Activated CD8-positive, alpha-beta memory T cell treated with anti-CD3 and anti-CD28 coated beads, Interleukin-2, amount 50 U/mL, for 48 hours (primary cell): ENCODE measurements at places on chromosomes 5 and 9.

- peak; percentile 97 for DNase-seq
Measured at GRCh38 chr9:125261501-125262293, at the start of gene GAPVD1. TSS of gene GAPVD1 (plus strand) at chr9:125261826. CDS start at chr9:125298922, 37,096 bp downstream.

DNA sequence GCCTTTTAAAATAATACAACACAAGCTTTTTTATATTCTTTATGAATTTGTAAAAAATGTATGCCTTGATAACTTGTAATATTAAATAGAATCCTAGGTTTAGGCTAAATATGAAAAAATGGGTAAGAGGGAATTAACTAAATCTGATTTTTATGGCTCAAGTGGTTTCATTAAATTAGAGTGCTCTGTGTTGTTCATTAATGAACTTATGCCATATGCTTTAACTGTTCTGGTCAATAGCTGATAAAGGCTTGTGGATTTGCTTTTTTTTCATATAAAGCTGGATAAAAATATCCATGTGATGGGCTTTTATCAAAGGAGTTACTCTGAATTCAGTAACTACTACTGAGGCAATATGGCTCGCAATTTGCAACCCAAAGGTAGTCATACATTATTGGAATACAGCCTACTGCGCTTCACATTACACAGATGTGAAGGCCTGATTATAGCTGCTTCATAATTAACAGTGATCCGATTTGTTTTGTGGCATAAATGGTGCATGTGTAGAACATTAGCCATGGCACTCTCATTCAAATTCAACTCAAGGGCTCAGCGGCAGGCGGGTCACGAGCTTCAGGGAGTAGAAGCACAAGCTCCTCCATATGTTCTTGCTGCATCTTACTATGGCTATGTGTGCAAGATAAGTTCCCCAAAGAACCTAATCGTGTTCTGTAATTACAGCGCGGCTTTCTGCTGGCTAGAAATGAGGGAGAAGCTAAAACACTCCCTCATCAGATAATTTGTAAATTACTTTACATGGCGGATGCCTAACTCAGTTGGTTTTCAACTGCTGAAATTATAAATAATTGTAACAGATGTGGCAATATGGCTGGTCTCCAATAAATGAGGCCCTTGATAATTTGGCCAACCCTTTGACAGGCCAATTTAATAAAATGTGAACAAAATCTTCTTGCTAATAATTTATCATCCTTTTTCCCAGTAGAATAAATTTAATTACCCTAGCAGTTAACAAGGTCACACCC is 188.3 kb downstream of the CNTLN start:
- DNase-seq, result no peak

DNA sequence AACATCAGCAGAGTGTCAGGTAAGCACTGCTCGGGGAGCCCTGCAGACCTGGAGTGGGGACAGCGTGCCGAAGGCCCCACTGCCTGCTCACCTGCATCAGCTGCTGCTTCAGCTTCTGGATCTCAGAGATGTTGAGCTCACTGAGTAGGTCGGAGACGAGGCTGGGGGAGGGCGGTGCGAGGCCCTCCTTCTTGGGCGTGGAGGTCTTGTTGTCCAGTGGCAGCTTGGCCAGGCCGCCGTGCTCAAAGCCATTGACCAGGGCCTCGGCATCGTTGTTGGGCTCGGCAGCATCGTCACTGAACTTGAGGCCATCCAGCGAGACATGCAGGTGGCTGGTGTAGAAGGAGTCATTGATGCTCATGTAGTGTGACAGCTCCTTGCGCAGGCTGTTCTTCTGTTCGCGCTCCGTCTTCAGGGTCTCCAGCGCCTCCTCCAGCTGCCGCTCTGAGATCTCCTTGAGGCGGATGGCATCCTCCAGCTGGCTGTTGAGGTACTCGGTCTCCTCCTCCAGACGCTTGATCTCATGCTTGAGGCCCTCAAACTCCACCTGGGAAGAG is 44.3 kb downstream of the BICD2 start:
- no peak for DNase-seq

GRCh38 chr5:14216902-14217301 is 73.8 kb downstream of the TRIO start:
- no peak for DNase-seq

- DNase-seq, result no peak
Measured at GRCh38 chr5:135942202-135942771, 12.5 kb downstream of the LECT2 start.

DNA sequence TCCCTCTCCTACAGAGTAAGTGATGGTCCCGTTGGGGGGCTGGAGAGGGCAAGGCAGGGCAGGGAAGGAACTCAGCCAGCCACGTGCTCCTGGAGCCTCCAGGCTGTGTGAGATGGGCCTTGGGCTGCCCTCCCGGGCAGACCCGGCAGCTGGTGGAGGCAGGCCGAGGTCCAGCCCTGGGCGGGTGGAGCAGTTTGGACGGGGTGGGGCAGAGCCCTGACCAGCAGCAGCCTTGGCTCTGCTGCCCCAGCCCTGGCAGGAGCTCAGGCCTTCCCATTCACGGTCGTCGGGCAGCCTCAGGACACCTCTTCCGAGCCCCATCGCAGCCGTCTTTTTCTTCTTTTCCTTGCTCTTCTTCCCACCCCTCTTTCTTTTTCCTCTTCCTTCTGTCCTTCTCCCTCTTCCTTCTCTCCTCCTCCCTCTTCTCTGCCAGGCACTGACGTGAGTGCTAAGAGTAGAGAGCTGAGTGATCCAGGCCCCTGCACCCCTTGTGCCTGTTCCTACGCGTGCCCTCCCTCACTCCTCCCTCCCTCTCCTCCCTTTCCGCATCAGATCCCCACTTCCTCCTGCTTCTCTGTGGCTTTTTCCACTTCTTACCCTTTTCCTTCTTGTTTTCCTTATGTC is 42.8 kb downstream of the AMBP start:
- DNase-seq, result peak; percentile 32

GRCh38 chr5:73205305-73205704 is 32.3 kb downstream of the TMEM174 start:
- no peak for DNase-seq

DNA sequence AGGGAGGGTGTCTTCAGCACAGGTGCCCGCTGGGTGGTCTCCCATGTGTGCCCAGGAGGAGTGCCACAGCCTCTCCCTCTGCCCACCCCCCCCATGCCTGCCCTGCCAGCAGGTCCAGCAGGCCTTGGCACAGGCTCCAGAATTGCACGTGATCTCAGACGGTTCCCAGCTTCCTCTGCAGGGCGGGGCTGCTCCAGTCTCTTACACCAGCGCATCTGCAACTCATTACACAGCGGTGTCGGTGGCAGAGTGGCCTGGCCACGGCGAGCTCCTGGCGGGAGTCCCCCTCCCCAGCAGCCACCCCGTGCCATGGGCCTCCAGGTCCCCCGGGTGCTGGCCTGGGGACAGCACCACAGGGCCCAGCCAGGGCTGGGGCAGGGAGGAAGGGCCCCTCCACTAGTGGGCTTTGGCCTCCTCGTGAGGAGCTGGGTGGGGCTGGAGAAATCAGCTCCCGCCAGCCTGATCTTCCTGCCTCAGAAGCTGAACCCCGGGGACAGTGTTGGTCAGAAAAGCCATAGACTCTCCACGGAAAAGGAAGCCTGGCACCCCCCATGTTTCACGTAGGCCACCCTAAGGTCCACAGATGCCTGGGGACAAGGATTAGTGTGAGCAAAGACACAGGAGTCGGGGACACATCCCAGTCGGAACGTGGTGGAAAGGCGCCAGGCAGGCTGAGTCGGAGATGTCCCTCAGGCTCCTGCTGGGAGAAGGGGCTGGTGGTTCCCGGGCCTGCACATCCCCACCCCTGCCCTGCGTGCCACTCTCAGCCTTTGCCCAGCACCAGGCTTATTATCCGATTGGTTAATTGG is 40.2 kb downstream of the RXRA start:
- DNase-seq, result no peak

DNA sequence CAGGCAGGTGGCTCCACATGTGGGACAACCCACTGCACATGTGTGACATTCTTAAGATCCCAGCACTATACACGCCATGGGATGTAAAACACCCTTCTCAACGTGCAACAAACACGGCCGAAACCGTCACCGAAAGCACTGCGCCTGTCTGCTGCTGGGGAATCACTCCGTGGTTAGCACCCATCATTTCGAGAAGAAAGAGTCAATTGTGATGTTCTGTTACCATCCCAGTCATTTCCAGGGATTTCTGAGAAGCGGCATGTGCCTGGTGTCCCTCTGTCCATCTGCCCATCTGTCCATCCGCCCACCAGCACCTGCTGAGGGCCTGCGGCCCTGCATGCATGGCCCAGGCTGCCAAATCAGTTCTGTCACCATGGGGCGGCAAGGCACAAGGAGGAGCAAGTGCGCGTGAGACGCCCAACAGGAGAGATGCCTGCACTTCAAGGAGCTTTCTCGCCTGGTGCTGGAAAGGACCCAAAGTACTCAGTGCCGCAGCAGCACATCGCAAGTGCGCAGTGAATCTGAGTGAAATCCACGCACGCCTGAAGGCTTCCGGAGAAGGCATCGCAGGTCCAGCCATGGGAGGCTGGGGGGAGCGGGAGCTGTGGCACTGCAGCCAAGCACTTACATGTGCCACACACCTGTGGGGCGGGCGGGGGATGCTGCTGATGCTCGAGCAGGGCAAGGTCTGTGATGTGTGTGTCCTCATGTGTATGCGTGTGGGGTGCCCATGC is 38.0 kb downstream of the VAV2 start:
- DNase-seq, result no peak

- no peak for DNase-seq
Measured at GRCh38 chr5:120808135-120808534, 344.0 kb downstream of the PRR16 start.

DNA sequence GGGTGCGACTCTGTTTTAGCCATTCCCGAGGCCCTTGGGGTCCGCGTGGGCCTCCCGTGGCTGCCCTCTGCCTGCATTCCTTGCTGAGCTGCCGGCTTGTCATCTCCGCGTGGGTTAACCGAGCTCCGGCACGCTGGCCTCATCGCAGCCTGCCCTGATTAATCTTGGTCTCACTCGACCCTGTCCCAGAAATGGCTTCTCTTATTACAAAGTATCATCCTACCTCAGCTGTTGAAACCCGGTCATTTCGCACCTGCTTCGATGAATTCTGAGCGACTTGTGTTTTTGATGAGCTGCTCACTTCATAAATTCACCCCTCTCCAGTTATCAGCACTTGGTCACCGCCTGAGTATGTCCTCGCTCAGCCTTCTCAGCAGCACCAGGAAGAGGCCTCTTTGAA is 123.5 kb upstream of the EGFLAM start:
- no peak for DNase-seq

DNA sequence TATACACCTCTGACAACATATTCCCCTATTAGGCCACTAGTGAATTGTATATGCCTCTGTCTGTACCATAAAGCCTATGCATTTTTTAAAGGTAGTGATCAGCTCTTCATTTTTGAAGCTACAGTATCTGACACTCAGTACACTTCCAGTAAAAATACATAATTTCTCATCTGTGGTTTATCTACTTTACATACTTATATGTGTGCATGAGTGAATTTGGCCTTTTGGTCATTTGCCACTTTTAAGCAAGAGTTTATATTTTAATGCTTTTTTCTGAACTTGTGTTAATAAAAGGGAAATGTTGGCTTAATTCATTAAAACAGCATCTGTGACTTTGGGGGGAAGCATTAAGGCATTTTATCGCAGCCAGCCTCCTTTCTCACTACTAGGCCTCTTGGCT is 47.8 kb downstream of the ST8SIA4 start:
- no peak for DNase-seq

GRCh38 chr9:120524863-120525262 is 55.1 kb downstream of the CDK5RAP2 start:
- DNase-seq, result no peak

- DNase-seq, result no peak
Measured at GRCh38 chr5:110335361-110336066, 391.0 kb downstream of the TMEM232 start.

- DNase-seq, result no peak
Measured at GRCh38 chr5:76252437-76252836, 150.6 kb upstream of the IQGAP2 start.

DNA sequence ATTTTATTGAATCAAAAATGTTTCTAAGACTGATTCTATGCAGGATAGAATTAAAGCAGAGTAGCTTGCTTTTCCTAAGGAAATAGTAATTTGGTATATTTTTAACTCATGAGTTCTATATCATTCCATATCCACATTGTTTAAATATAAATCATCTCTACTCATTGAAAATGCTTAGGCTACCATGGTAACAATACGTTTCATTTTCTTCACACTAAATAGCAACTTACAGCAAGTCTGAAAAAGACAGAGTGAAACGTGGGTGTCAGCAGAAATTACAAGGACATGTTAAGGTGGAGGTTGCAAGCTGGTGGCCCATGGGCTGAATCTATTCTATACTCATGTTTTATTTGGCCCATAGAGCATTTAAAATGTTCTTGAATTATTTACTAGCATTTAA is 487.9 kb downstream of the ARHGEF28 start:
- no peak for DNase-seq

DNA sequence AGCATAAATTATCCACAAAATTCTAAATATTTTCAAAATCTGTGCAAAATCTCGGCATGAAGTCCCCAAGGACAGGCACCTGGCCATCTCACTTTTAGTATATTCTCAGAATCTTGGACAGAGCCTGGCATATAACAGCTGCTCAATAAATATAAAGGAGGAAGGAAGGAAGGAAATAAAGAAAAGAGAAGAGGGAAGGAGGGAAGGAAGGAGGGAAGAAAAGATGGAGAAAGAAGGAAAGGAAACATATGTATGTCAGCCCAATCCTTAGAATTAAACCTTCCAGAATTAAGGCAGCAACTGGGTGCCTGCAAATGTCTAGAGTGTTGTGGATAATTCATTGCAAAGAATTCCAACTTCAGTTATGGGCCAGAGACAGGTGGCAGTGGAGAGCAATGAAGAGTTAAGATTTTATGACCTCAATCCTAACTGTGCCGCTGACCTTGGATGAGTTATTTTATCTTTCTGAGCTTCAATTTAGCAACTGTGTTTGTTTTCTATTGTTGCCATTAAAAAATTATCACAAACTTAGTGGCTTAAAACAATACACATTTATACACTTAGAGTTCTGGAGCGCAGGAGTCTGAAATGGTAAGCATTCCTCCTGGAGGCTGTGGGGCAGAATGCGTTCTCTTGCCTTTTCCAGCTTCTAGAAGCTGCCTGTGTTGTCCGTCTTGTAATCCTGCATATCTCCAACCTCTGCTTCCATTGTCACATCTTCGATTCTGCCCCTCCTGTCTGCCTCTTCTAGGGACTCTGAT is 200.9 kb upstream of the MSX2 start:
- DNase-seq, result no peak

DNA sequence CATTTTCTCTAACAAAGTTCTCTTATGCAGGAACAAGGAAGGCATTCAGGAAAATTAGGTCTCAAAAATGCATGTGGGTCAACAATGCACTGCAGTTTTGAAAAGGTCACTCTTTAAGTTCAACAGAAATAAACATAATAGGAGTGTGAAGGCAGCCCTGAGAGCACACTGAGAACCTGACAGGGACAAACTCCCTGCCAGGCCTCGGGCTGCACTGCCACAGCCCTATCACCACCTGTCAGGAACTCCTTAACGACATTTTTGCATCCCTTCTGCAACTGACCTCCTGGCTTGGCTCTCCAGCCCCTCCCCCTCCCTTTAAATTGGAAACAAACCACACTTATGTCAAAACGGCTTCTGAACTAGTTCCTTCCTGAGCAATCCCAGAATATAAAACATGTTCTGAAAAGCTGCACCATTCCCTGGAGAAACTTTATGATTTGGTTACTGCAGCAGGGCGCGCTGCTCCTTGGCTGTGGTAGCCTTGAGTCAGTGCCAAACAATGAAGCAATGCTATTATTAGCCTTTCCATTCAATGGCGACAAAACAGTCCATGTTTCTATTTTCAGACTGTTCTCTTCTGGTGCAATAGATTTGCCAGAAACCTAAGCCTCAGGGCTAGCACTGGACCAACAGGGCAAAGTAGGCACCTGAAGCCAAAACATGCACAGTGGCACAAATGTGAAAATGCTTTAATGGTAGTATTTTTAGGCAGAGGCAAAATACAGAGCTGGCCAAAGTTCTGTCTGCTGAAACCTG is 160.1 kb upstream of the ZNF608 start:
- DNase-seq, result no peak
